ENCODE measurements at places on chromosomes 5 and 9.

GRCh38 chr9:30075451-30076199 is 2308.8 kb upstream of the ACO1 start:
- DNase-seq, result peak; percentile 12

GRCh38 chr5:139808481-139809330 is 13.1 kb downstream of the PSD2 start:
- DNase-seq, result peak; percentile 25

GRCh38 chr5:136590581-136590980 is 225.2 kb upstream of the TRPC7 start:
- DNase-seq, result no peak

DNA sequence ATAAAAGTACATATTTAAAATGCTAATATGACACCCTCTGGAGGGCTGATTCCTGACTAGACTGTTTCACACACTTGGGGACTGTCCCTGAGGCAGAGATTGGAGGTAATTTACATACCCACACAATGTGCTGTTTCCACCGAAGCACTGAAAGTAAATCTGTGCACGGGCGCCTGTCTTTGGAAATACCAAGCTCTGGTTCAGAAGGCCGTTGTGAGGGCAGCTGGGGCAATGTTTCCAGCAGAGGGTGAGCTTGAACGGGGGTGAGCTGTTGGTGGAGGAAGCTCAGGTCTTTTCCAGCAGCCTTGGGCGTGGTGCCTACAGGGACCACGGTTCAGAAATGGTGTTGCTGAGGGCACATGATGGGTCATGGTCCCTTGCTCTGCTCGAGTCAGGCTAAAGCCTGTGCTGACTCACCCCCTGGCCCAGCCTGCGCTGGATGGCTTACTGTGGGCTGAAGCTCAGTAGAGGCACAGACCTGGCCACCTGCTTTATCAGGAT is 25.8 kb upstream of the HMCN2 start:
- no peak for DNase-seq

- DNase-seq, result no peak
Observed at GRCh38 chr9:95242613-95243012, 74.9 kb downstream of the FANCC start.

DNA sequence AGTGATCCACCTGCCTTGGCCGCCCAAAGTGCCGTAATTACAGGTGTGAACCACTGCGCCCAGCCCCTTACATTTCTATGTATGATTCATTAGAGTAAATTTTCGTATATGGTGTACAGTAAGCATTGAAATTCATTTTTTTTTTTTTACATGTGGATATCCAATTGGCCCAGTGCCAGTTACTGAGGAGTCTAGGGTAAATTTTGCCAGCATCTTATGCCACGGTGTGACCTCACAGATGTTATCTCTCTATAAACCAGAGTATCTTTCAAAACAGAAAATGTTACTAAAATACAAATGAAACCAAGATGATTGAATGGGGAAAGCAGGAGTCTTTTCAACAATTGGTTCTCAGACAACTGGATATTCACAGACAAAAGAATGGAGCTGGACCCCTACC is 64.7 kb downstream of the IPPK start:
- no peak for DNase-seq

- DNase-seq, result no peak
Observed at GRCh38 chr9:112752334-112753125, 2.0 kb downstream of the SNX30 start.

GRCh38 chr5:14343376-14343775 is 200.2 kb downstream of the TRIO start:
- no peak for DNase-seq

DNA sequence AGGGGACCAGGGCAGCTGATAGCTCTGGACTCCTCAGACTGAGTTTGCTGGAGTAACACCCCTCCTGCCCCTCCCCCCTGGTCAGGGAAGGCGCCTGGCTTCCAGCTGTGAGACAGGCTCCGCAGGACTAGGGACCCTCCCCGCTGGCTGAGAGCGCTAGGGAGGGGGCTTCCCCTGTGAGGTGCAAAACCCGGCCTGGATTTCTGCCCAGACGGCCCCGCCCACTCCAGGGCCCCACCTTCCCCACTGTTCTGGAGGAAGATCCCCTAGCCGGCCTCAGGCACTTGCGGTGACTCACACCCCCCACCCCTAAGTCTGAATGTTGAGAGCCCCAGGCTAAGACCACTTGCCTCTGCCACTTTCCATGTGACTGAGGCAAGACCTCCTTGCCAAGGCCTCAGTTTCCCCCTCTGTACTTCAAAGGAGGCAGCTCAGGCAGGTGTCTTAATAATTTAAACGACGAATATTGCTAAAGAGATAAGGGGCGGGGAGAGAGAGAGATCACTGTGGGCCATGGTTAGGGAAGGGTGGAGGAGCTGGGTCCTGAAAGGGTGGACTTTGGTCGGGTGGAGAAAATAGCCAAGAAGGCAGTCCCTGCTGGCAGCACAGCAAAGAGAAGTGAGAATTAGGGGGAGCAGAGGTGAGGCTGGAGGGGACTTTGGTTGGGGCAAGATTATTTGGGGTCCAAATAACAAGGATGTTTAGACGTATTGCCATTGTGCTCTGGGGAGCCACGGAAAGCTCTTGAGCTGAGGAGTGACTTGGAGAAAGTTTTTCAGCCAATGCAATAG is 1.0 kb upstream of the DAB2IP start:
- DNase-seq, result peak; percentile 47

DNA sequence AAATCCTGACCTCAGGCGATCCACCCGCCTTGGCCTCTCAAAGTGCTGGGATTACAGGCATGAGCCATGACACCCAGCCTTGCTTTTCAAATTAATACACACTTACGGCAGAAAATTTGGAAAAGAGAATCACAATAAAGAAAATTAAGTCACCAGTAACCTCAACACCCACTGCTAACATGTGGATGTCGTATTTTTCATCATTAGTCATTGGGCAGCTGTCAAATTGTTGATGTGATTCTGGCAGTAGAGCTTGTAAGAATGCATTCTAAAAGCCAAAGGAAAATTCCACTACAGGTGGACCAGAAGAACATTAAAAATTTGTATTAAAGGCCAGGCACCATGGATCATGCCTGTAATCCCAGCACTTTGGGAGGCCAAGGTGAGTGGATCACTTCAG is 237.3 kb upstream of the TUT7 start:
- no peak for DNase-seq

GRCh38 chr5:156825688-156826087 is 24.4 kb upstream of the PPP1R2B start:
- no peak for DNase-seq

GRCh38 chr5:151062405-151063141 is 18.3 kb downstream of the TNIP1 start:
- no peak for DNase-seq

- DNase-seq, result no peak
Observed at GRCh38 chr5:104915226-104915625, 1352.6 kb upstream of the NUDT12 start.

DNA sequence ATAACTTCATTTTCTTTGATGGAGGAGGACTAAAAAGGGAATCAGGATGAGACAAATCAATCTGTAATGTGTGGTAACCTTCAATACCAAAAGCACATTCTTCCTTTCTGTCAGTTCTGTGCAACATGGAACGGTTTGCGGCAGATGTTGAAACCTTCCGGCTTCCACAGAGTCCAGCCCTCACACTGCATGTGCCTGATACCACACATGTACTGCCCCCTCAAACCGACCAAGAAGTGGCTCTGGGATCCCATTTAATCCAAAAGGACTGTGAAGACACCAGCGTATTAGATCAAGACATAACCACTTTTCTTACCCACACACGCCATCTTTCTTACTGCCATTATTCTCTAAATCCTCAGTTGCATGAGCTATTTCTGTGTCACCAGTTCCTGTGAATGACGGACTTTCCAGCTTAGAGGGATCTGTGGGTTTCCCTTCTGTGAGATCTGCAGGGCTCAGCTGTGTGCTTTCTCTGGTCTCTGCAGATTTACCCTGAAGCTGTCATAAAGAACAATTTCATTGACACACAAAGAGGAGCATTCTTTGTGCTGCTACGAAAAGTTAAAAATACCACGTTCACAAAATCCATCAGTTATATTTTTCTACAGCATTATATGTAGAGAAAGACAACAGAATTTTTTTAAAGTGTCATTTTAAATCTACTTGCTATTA is 25.8 kb downstream of the NSUN2 start:
- DNase-seq, result no peak

GRCh38 chr5:107672211-107673038 is 1.7 kb upstream of the EFNA5 start:
- peak; percentile 96 for DNase-seq

DNA sequence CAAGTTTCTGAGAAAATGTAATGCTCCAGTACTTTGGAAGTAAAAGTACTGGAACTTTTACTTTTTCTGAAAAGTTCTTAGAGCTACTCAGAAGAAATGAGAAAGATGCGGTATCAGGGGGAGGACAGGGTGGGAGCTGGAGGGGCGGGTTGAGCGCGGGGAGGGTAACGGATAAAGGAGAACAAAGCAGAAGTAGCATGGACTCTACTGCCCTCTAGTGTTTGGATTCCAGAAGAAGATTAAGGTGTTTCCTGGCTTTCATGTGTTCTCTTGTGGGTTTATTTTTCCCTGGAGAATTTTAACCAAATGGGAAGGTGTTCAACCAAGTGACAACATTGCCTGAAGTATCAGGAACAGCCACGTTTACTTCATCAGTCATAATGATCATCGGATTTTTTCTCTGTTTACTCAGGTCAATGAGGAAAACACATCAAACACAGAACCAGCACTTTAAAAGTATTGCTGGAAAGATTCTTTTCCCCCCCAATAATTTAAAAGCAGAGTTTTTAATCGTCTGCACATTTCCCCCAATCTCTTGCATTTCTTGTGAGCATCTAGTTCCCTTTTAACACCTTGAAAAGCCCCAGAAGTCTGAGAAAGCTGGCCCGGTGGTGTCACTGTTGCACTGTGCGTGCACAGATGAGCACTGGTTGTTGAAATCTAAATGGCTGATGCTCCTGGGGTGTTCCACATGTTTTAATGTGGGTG is 190.6 kb downstream of the MPDZ start:
- no peak for DNase-seq

GRCh38 chr9:33436445-33436844 is 10.9 kb downstream of the AQP3 start:
- peak; percentile 12 for DNase-seq

GRCh38 chr5:93677359-93677891 is 64.0 kb downstream of the POU5F2 start:
- peak; percentile 91 for DNase-seq
